ENCODE measurements at places on chromosomes 5 and 9. TPM values are rescaled to one million over a fixed set of nuclear protein-coding genes. Genes with fewer than 3 reads are reported as not detected.

- DNase-seq: no peak
Measured at GRCh38 chr9:130693101-130693425, 517 bp upstream of the EXOSC2 start.

DNA sequence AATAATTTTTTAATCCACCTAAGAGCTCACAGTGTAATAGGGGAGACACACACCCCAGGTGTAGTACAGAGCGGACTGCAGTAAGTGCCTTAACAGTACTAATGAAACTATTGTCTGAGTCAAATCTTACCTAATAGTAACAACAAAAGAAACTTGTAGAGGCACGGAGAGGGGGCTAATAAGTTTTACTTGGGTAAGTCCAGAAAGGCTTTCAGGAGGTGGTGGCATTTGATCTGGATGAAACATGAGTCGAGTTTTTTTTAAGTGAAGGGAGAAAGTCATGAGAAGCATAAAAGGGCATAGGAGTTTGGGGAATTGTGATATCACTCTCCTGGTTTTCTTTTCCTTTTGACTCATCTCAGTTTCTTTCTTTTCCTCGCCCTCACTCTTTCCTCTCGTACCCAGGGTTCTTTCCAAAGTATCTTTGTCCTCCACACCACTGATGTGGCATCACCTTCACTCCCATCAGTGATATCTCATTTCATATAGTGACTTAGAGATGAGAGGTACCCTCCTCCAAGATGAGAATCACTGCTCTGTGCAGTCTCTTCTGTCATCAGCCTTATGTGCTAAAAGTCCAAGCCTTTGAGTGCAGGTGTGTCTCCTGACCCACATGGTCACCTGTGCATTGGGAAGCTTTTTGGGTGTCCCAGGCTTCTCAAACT is 2.0 kb downstream of the CTNNA1 start:
- no peak for DNase-seq

DNA sequence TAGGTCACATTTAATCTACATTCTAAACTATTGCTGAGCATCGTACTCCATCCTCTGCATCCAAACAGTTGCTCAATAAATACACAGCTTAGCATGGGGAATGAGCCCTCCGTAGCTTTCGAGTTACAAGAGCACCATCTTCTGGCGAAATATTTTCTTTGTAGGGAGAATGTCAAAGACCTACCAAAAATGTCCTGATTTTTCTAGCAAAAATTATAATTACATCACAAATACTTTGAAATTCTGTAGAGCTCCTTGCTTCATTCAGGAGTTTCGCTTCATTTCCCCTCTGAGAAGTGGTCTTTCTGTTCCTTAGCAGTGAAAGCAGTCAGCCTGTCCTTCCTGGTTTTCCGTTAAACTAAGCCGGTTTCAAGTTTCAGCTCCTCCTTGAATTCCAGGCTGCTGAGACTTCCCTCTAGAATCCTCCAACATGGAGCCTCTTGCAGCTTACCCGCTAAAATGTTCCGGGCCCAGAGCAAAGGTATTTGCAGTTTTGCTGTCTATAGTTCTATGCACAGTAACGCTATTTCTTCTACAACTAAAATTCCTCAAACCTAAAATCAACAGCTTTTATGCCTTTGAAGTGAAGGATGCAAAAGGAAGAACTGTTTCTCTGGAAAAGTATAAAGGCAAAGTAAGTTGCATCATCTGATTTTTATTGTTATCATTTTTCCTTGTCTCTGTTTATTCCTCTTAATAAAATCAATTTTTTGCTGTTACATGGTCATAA is at the start of gene GPX8:
TSS of gene GPX8 (plus strand) at position 409 of the 730 bp plus-strand sequence. CDS start at position 431, 22 bp downstream.
- DNase-seq: peak; percentile 89

DNA sequence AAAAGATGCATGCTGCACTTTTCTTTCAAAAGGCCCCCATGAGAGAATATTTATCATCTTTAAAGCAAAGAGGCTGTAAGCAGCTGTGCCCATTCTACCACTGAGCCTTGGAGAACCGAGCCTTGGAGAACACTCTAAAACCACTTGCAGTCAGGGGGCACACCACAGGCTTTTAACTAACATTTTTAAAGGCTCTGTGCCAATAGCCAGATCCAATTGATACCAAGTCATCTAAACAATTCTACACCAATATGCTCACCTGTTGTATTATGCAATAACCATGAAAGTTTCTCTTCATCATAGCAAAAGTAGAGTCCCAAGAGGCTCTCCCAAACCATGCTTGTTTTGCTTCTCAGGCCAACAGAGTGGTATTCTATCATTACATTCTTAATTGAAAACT is 1090.5 kb upstream of the SEMA6A start:
- DNase-seq: no peak

GRCh38 chr5:96962540-96962991 is 26.7 kb downstream of the LNPEP start:
- DNase-seq: peak; percentile 11

DNA sequence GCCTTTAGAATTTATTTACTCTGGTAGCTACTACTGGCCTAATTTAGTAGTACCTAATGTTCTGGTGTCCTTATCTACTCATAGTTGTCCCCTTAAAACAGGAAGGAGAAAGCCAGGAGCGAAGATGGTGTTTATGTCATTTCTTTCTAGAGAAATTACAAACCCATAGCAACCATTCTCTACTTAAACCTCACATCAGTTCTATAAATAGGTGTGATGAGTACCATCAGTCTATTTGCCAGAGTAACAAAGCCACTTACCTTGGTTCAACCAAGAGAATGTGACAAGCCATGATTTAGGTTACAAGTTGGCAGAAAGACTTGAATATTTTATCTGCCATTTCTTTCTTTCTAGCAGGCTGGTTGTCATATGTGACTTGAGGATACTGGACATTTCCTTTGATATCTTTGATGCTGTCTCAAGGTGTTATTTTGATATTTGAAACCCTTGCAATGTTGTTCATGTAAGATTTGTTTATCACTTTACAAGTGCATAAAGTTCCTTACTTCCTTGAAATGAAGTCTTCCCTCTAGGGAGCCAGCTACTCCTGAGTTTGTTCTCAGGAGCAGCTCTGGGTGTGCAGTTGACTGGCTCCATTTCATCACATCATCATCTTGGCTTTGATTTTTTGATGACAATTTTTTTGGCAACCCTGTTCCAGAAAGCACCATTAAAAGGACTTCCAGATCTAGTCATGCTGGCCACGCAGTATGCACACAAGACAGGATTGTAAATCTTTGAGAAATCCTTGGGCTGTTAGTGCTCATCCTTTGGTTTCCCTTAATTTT is 286.8 kb downstream of the ARHGAP26 start:
- no peak for DNase-seq

F2RL1 gene
- 30.0 TPM for total RNA-seq

DNA sequence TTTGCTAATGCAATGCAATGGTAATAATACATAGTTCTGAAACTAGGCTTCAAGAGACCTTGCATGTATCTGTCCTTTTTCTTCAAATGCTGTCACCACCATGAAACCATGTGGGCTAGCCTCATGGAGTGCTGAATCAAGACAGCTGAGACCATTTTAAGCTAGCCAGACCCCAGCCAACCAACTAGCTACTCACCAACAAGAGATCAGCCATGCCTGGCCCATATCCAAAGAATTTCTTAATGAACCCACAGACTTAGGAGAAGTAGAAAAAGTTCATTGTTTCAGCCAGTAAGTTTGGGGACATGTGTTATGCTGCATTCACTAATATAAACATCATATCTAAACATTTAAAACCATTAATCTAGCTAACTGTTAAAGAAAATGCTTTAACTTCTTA is 139.8 kb upstream of the EDIL3 start:
- no peak for DNase-seq

HTR4 gene
- total RNA-seq: not detected

SURF4 gene
- total RNA-seq: 370 TPM
